Stimulated activated CD4-positive, alpha-beta T cell treated with anti-CD3 and anti-CD28 coated beads, Interleukin-1b, Interleukin-23, amount 100 ng/mL, for 4 hours (primary cell): ENCODE measurements at places on chromosomes 6 and 20.

DNA sequence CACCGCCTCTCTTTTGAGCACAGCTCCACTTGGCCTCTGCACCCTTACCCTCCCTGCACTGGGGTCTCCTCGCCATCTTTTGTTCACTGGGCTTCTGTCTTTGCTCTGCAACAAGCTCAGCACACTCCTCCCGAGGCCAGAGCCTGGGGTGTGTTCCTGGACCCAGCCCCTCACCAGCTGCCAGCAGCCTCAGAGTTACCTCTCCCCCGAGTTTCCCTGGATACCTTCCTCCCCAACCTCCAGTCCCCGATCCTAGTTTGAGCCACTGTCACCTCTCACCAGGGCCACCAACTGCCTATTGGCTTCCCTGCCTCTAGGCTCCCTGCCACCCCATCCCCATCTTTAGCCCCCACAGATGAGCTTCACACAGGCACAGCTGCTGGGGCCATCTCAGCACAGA is 12.3 kb downstream of the CYP21A2 start:
- DNase-seq, result no peak

DNA sequence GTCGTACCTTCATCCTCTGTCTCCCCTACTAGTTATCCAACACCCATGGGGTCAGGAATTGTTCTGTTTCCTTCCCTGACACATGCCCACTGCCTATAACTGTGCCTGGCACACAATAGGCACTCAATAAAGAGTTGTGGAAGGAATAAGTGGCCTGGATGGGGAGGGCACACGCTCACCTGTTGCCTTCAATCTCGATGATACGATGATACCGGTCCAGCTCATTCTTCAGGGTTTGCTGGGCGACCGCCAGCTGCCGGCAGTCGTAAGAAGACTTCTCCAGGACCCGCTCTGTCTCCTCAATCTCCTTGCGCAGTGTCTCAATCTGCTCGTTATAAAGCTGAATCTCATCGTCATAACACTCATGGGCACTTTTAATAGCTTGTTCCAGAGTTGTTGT is 32.5 kb downstream of the BFSP1 start:
- no peak for DNase-seq

DNA sequence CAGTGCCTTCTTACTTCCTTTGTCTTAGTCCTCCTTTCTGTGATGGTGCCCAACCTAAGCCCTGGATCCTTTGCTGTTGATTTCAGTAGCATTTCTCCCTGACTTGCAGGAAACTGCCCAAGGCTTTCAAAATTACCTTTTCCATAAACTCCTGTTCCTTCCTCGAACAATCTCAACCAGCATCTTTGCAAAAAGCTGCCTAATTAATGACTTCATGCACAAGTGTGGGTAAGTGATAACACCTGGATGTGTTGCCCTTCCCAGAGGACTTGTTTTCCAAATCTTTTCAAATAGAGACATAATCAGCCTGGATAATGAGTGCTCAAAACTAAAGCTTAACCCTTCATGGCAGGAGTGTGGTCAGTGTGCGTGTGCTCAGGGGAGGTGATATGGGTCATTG is 118.0 kb downstream of the PCSK2 start:
- DNase-seq, result no peak

- peak; percentile 29 for DNase-seq
Observed at GRCh38 chr6:26020329-26021000, 57.9 kb downstream of the TRIM38 start.

DNA sequence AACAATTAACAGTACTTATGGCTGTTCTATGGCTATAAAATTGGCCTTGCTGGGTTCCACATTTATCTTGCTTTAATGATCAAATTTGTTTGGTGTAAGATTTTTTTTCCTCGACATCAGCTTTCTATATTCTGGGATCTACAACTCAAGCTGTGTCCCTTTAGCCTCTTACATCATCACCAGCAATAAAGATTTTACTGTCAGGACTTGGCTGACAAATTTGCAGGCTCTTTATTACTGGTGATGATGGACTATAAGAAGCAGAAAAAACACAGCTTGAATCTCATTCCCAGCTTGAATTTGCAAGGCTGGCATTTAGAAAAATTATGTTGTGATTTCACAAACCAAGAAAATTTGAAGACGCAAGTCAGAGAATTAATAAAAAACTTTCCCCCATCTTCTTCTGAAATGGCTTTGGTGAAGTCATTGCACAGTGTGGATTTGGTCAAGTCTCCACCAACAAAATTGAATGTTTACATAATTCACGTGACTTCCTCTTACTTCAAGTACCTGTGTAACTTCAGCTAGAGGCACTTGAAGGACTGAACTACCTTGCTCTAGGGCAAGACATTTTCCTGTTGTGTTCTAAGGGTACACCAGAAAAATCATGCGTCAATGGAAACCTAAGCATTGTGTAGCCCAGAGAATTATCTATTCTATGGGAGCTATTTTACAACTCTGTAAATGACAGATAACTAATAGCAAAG is 175.0 kb downstream of the CBLN4 start:
- DNase-seq, result no peak

DNA sequence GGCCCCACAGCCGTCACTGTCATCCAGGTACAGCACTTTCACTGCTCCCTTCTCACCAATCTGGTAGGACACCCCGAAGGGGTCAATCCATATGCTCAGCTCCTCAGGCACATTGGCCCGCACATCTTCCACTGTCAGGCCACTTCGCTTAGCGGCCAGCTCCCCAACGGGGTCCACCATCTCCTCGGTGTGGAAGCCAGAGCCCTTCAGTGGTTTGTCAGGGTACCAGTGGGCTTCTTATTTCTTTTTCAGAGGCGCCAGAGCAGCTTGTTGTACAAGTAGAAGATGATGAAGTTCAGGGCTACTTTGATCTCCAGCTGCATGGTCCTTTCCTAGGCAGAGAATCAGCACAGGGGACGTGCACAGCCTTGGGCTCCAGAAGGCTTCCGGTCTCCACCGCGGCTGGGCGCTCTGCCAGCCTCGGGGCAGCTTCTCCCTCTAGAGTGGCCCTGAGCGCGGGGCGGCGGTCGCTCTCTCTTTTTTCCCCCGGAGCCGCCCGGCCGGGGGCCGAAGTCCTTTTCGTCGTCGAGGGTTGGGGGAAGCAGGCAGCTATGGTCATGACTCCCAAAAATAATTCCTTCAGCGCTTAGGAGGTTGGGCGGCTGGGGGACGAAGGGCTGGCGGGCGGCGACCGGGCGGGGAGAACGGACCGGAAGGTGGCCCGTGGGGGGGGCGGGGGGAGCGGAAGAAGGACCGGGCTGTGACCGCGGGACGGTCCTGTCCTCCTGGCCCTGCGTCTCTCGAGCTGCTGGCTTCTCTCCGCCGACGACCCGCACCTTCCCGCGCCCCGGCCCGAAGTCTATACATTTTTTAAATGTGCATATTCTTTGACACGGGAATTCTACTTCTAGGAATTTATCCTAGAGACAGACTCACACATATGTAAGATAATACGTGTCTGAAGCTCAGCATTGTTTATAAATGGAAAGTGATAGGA is 6.5 kb upstream of the ZSCAN9 start:
- peak; percentile 25 for DNase-seq

- DNase-seq, result no peak
Observed at GRCh38 chr6:29590218-29590808, 5.4 kb downstream of the OR2H2 start.

- no peak for DNase-seq
Observed at GRCh38 chr6:10759312-10759839, 11.8 kb downstream of the TMEM14B start.

GRCh38 chr6:5164092-5164491 is 79.0 kb downstream of the PPP1R3G start:
- DNase-seq, result no peak

DNA sequence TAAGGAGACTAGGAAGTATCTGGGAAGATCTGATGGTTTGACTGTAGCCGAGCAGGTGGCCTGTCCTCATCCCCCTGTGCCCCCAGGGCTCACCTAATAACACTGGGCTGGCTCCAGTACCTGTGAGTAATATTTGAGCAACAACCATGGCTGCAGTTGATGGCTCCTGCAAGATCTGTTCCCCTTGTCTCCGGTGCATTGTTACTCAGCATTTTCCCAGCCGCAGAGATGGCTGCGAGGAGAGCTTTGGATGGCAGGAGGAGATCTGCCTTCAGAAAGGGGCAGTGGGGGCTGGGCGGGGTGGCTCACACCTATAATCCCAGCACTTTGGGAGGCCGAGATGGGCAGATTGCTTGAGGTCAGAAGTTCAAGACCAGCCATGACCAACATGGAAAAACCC is 39.3 kb downstream of the PTK7 start:
- no peak for DNase-seq

DNA sequence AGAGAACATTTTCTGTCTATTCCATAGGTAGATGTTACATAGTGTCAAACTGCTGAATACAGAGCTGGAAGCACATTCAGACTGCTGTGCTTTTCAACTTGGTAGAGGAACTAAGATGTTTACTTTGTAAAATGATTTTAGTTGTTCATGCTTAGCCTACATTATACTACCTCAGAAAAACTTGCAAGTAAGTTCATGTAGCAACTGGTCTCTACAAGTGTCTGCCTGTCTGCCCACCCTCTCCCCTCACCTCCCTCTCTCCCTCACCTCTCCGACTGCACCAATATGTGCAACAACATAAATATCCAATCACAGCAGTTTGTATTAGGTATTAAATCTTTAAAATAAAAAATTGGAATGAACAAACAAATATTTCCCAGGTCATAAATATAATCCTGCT is 25.3 kb downstream of the ELOVL4 start:
- DNase-seq, result no peak

GRCh38 chr6:128554302-128554701 is 33.9 kb upstream of the PTPRK start:
- no peak for DNase-seq

GRCh38 chr6:13711324-13711732 is 307 bp downstream of the RANBP9 start:
- DNase-seq, result no peak

DNA sequence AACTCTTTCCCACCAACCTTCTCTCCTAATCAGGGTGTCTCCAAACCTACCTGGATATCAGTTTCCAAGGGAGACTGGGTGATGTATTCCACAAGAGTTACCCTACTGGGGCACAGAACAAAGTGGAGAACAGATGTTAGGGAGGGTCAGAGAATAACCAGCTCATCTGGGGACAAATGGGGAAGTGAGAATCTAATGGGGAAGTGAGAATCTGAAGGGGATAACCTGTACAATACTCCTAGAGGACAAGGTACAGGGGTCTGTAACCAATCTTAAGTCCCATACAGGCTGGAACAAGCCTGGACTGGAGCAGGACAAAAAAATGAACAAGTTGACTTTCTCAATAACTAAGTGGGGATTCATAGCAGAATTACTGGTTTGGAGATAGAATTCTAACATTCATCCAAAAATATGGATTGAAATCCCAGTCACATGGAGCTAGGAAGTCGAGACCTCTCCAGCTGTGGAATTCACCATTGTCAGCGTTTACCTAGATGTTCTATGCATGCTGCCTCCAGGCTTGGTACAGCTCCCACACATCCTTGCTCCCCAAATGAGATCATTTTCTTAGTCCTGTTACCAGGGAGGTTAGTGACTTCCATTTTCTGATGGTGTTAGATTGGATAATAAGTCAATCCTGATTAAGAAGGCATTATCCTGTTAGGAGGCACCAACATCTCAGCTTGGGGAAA is 214.8 kb upstream of the MOCS1 start:
- DNase-seq, result no peak

DNA sequence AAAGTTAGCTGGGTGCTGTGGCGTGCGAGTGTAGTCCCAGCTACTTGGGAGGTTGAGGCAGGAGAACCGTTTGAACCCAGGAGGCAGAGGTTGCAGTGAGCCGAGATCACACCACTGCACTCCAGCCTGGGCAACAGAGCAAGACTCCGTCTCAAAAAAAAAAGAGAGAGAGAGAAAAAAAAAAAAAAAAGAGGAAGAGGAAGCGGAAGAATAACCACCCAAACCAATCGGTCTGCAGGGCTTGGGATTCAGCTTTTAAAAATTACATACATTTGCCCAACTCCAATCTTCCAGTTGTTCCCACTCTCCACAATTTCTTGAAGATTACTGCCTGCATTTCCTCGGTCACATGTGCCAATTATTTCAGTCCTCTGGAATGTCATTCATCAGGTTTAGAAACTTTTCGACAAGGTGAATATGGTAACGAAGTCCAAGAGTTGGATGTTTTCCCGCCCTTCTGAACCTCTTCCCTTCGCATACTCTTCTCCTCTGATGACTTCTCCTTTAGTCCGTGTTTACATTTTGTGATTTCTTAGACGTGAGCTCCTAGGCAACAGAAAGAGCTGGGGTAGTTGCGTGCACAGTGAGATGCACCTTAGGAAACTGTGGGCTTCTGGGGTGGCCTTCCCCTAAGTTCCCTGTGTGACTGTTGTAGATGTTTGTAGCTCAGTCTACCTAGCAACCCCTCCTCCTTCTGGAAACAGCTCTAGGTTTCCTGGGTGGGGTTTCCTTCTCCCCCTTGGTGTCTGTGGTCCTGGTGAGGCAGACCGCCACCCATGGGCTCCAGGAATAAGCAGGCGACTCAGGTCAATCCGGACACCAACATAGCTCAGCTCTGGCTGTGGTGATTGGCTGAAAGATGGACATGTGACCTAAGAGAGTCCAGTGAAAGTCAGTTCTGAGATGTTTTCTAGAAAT is 63.0 kb upstream of the NCOA3 start:
- no peak for DNase-seq

DNA sequence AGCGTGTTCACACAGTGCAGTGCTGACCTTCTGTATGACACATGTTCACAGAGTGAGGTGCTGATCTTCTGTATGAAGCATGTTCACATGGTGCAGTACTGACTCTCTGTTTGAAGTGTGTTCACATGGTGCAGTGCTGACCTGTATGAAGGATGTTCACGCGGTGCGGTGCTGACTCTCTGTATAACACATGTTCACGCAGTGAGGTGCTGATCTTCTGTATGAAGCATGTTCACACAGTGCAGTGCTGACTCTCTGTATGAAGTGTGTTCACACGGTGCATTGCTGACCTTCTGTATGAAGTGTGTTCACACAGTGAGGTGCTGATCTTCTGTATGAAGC is 10.8 kb upstream of the SERPINB1 start:
- no peak for DNase-seq

DNA sequence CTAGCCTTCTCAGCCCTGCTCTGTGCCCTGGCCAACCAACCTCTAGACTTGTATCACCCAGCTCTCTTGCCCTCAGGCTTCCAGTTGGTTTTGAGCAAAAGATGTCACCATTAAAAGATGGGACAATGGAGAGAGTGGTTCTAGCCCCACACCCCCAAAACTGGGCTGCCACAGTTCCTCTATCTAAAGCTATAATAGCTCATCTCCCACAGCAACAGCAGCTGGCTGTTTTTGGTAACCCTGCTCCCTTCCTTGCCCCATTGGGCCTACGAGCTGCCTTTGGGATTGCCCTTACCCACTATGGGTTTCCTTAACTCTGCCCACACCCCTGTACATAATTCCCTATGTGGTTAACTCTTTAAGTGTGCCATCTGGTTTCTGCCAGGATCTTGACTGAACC is 7.6 kb upstream of the SRSF3 start:
- no peak for DNase-seq

- DNase-seq, result no peak
Observed at GRCh38 chr20:19850198-19850533, 92.1 kb downstream of the RIN2 start.

DNA sequence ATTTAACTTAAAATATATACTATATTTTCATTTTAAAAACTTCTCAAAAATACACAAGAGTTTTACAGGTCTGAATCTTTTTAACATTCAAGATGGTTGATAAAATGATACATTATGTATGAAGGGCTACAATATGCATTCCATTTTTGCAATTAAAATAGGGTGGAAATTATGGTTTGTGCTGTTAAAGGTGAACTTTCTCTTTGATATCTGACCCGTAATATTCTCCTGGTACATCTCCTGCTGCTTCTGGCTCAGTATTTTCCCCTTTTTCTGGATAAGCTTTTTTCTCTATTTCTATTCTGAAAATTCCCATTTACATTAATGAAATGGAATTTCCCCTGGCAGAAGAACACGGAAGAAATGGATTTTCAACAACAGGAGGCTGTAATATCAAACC is 27.4 kb upstream of the LCA5 start:
- DNase-seq, result no peak
